ENCODE measurements at places on chromosomes 1 and 21.

DNA sequence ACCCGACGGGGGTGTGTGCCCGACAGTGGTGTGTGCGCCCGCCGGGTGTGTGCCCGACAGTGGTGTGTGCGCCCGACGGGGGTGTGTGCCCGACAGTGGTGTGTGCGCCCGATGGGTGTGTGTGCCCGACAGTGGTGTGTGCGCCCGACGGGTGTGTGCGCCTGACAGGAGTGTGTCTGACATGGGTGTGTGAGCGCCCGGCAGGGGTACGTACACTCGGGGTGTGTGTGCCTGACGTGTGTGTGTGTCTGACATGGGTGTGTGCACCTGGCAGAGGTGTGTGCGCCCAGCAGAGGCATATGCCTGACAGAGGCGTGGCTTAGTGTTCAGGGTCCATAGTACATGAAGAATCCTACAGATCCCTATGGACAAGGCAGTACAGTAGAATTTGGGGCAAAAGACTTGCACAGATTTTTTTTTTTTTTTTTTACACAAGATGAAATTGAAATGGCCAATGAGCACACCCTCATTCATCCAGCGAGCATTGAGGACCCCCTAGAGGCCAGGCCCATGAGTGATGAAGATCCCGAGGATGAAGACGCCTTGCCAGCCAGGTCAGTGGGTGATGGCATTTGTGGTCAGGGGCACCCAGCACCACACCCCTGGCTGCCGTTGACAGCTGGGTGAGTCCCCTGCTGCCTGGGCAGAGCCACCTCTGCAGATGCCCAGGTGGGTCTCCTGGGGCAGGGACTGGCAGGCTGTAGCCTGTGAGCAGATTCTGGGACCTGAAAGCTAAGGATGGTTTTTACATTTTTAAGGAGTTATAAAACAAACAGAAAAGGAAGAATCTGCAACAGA, 60.1 kb downstream of the ADARB1 start:
- no peak for DNase-seq

DNA sequence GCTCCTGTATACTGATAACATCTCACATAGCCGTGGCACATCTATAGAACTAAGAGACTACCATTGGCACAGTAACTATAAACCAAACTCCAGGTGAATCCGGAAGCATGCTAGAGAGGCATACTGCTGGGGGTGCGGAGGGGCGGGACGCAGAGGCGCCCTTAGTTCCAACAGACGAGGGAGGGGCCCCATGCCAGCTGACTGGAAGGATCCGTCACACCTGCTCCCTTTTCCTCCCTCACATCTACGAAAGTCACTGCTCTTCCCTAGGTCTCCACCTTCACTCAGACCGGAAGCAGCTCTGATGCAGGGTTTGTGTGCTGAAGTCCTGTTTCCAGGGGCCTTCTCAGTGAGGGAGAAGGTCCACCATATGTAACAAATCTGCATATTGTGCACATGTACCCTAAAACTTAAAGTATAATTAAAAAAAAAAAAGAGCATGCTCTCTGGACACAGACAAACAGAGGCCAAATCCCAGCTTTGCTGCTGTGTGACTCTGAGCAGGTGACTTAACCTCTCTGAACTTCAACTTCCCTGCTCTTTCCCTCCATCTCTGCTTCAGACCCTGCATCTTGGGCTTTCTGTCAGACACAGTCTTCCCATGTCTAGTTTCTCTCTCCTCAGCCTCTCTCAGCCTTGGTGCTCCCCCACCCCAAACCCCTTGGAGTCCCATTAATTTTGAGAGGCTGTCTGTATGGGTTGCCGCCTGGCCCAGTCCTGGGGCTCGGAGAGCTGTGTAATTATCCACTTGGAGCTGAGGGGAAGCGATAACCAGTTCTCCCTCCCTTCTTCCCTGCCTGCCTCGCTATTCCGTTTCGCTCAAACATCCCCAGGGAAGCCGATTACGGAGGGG, 7.8 kb upstream of the GJB5 start:
- no peak for DNase-seq

GRCh38 chr1:10052347-10052746, 19.6 kb downstream of the UBE4B start:
- DNase-seq, result no peak

GRCh38 chr21:46063734-46064680, 33.9 kb upstream of the COL6A2 start:
- DNase-seq, result no peak

DNA sequence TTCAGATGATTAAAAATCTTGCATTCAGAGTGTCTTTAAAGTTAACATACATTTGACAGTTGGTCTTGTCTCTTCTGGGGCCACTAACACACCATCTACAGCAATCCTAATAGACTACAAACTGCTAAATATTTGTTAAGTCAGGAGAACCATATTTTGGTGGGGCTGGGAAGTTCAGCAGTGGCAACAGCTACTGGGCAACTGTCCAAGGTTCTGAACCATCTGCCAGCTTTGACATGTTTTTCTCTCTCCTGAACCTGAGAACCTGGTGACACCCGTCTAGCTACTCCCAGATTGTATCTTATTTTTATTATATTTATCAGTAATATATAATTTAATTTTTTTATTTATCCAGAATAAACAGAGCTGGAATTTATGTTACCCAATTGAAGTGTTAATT, 199.0 kb upstream of the DPYD start:
- no peak for DNase-seq
